ENCODE measurements at places on chromosomes 5 and 9.

DNA sequence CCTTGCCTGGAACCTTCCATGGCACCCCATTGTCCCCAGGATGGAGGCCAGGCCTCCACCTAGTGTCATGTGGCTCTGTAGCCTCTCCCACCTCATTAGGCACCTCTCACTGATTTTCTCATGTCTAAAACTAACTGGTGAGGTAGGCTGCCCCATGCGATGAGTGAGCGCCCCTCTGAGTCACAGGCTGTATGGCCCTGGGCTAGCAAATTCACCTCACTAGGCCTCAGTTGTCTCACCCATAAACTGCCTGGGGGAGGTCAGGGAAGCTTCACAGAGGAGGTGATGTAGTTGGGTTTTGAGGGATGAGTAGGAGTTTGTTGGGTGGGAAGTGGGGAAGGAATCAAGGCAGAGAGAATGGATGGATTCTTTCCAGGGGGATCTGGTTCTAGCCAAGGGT, 8.8 kb downstream of the RXRA start:
- no peak for DNase-seq

- DNase-seq = no peak
These were observed 21.0 kb downstream of the F2R start for GRCh38 chr5:76736679-76737556.

DNA sequence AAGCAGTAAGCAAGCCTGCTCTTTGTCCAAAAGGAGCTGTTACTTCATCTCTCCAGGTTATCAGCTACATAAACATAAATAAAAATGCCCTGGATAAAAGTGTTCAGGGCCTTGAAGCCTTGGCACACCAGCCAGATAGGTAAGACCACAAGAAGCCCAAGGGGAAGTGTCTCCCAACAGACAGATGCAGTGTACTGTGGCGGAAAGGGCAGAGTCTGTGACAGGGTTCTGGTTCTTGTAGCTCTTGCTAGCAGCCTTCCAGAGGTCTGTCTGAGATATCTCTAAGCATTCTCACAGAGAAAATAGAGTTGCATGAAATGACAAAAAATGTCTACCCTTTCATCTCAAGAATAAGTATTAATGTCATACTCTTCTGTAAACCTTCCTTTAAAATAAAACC, 30.1 kb downstream of the ISOC1 start:
- no peak for DNase-seq

- no peak for DNase-seq
These were observed 2.1 kb upstream of the RFESD start for GRCh38 chr5:95644351-95645042.

DNA sequence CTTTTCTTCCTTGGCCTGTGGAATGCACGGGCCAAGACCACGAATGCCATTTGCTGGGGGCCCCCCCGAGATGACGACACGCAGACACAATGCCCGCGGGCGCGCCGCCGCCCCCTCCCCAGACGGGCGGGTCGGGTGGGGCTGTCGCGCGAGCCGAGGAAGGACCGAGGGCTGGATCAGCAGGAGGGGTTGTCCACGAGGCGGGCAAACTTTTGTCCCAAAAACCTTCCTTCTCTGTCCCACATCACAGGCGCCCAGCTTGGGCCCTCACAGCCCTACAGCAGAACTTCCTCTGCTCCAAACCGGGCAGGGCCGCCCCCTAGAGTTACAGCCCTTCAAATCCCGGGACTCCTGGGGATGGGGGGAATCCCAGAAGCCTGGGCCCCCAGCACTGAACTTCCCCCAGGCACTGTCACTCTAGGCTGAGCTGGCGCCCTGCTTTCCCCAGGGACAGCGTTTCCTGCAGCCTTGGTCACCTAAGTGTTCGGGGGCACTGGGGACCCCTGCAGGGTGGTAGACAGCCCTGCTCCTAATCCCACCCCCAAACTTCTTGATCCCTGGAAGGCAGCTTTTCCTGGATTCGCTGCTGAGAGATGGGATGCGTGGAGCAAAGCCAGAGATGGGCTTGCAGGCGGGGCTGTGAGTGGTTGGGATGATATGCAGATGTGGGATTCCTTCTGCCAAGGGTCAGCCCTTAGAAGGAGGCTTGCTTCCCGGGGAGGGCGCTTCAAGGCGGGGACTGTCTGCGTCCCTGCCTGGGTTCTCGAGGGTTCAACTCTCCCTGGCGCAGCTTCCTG, 980 bp downstream of the COL5A1 start:
- no peak for DNase-seq

Data from brain pericyte (primary cell).